ENCODE measurements at places on chromosomes 12 and 14. TPM values are rescaled to one million over a fixed set of nuclear protein-coding genes. Genes with fewer than 3 reads are reported as not detected.

EIF2S3B gene
- total RNA-seq, result not detected

GNG2 gene
- 121 TPM for total RNA-seq

ANKRD33 gene
- not detected for total RNA-seq

MTA1 gene
- 97.7 TPM for total RNA-seq

TRMT5 gene
- 14.3 TPM for total RNA-seq

SOAT2 gene
- 2.9 TPM for total RNA-seq

NUAK1 gene
- total RNA-seq, result 47.9 TPM

C12orf76 gene
- 24.3 TPM for total RNA-seq

TTC9 gene
- total RNA-seq, result 5.7 TPM

GLT8D2 gene
- total RNA-seq, result 32.9 TPM

NTS gene
- total RNA-seq, result not detected

LRP1-AS gene
- total RNA-seq, result not detected

PRIM1 gene
- total RNA-seq, result 6.9 TPM

LRTM2 gene
- total RNA-seq, result not detected

Measured in tibial nerve (tissue), 4 donors.